ENCODE measurements at places on chromosomes 5 and 9. TPM values are rescaled to one million over a fixed set of nuclear protein-coding genes. Genes with fewer than 3 reads are reported as not detected.

DNA sequence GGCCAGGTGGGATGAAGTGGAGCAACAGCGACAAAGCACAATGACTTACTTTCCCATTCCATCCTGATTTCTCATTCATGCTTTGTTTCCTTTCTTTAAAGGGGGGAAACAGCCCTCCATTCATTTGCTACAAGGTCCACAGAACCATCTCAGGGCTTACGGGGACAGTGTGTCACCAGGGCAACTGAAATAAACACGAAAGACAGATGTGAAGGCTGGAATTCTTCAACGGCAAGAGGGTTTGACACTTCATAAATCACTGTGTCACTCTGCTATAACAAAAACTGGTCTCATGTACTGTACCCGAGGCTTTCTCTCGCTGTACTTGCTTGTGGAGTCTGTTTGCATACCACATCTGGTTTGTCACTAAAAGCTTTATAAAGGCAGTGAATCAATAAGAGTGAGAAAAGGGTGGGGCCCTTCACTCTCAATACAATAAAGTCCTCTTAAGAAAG is 150.8 kb downstream of the EFNA5 start:
- DNase-seq: no peak

DNA sequence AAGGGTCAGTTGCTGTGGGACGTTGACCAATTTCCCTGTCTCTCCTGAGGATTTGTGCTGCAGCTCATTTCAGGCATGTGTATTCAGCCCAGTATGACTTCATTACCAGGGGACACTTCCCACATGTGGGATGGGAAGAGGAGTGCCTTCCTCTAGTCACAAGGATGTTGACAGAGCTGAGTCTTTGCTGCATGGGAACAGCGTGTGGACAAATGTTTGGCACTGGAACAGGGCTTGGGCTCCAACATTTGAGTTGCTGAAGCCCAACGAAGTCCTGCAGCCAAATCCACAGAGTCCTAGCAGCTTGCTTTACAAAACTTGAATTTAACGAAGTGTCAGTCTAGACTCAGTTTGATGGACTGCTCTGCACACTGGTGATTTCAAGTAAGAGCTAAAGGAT is 283.2 kb downstream of the SH3GL2 start:
- DNase-seq: no peak

DNA sequence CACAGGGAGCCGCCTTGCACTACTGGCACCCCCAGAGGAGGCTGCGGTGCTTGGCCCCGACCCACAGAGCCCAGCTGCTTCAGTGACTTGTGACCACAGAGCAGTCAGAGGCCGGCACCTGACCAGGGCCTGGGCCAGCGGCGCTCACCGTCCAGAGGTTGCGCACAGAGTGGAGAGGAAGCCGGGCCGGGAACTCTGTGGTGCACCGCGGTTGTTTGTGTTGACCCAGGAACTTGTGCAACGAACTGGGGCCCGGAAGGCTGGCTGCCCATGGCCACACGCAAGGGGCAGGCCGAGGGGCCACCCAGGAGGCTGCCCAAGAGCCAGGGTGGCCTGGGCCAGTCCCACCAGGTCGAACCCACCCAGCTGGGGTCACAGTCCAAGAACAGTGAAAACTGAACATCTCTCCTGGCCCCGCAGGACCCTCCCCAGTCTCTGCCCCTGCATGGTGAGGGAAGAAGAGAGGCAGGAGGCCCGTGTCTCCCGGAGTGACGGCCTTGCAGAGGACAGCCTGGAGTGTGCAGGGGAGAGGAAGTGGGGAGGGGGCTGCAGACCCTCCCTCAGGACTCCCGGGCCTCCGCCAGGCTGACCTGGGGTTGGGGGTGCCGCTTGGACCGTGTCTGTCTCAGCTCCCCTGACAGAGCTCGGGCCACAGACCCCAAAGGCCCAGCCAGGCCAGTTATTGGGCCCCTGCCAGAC is 42.8 kb upstream of the EGFL7 start:
- DNase-seq: no peak

- DNase-seq: no peak
Measured at GRCh38 chr5:82719368-82719767, 357.8 kb downstream of the TMEM167A start.

Gene G3BP1
- total RNA-seq: 400 TPM

Gene PCDHGB1
- total RNA-seq: 5.6 TPM

DNA sequence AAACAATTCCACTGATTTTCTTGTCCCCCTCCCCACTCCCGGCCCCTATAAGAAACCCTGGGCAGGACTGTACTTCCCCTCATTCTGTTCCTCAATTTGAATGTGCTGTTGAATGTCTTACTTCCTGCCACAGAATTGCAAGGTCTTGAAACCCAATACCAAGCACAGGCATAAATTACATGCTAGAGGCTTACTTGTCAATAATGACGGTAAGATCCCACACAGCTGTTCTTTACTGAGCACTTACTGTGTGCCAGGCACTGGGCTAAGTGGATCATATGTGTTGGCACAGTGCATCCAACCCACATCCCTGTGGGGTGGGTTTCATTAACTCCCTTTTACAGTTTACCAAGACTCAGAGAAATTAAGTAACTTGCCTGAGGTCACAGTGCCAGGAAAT is 63.4 kb downstream of the MVB12B start:
- DNase-seq: no peak

DNA sequence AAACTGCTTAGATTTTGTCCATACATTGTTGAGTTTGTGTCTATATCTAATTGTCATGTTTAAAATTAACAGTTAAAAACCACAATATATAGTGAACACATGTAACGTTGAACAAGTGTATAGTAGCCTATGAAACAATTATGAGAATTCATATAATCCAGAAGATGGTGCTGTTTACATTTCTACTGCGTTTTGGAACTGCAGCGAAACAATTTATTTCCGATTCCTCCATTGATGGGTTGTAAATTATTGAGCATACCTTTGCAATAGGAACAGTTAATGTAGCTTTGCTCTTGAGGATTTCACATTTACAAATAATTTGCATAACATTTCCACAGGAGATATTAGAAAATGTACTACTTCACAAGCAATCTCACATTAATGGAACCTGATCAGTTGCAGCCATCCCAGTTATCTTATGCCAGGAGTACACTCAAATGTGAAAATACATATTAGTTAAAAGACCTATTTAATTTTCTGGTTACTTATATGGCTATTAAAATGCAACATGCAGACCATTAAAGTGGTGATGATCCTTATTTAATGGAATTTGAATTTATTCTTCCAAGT is 411.8 kb downstream of the CDH10 start:
- DNase-seq: no peak

Gene ADAMTS12
- 11.5 TPM for total RNA-seq

Gene CERCAM
- total RNA-seq: 15.2 TPM

Gene FOXD4L6
- total RNA-seq: not detected

GRCh38 chr5:72648480-72648879 is 141.3 kb upstream of the ZNF366 start:
- DNase-seq: no peak

Gene LRRC19
- total RNA-seq: not detected

DNA sequence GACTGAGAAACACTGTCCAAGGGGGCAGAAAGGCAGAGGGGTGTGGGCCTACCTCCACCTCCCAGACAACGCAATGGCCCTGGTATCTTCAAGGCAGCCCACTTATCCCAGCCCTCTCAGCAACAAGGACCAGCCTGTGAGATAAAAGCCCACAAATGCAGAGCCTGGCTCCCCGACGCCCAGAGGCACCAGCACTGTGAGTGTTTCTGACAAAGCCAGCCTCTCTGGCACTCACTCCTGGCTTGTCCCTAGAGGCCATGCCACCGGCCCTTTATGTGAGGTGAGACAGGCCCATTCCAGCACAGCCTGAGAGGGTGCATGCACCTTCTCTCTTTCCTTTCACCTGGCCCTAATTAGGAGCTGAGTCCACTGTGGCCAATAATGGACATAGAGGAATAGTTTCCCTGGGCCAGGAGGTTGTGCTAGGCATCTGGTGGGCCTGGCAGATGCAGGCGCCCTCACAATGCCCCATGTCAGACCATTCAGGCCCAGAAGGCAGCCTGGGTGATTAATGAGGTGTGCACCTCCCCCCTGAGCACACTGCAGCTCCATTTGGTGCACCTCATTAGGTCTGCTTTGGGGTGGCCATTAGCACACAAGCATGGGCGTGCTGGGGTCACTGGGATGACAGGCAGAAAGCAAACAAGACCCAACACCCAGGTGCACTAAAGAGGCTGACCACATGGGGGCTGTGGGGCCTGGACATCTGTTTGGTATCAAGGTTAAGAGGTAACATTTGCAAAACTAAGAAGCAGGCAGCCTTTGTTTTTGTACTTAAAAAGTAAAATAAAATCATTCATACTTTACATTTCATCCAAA is 176.0 kb downstream of the MED10 start:
- peak; percentile 66 for DNase-seq

All from WTC11 (cell line).